RWPE1 (cell line): ENCODE measurements at places on chromosomes 2 and 18.
A peak's percentile ranks its signal among the peaks of the same experiment; 100 is the strongest.

DNA sequence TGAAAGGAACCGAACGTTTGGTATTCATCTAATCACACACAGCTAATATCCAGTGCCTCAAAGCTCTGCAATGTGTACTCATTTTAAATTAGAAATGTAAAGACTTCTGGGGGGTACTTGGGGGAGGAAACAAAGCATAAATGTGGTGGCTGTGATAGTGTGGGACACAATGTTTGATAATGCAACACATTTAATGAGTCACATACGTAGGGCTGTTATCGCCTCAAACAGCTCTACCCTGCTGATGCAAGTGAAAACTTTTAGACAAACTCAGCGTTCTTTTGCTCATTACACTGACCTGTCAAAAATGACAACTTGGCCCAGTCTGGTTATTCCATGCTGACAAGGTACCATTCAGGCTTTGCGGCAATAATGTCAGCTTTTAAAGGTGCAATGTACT, 1227.1 kb upstream of the CELF4 start:
- DNase-seq, result no peak

DNA sequence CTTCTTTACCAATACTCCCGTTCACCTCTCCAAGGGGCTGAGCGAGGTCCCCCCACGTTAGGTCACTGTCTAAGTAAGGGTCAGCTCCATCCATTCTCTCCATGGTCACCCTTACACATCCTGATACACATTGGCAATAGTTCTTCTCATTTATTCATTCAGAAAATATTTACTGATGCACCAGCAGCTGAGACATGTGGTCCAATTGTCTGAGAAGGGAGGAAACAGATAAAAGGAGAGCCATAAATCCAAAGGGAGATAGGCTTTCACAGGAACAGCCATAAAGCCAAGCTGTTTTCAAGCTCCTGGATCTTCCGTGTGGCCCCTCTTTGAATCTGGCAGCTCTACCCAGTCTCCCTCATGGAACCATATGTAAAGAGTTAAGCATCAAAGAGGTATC, 121.2 kb downstream of the TXNL1 start:
- DNase-seq, result no peak

DNA sequence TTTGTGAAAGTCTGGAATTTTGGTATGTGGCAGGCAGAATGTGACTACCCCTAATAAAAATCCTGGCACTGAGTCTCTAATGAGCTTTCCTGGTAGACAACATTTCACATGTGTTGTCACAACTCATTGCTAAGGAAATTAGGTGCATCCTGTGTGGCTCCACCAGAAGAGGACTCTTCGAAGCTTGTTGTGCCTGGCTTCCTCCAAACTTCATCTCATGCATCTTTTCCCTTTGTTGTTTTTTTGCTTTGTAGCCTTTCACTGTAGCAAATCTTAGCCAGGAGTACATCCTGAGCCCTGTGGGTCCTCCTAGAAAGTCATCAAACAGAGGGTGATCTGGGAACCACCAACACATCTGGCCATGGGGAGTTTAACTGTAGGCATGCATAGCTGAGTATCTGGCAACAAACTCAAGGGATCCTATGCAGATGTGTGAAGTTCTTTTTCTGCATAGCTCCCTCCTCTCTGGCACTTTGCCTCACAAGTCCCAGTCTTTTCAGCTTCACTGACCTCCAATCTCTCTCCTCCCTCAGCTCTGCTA, 42.1 kb upstream of the SERTAD2 start:
- no peak for DNase-seq

DNA sequence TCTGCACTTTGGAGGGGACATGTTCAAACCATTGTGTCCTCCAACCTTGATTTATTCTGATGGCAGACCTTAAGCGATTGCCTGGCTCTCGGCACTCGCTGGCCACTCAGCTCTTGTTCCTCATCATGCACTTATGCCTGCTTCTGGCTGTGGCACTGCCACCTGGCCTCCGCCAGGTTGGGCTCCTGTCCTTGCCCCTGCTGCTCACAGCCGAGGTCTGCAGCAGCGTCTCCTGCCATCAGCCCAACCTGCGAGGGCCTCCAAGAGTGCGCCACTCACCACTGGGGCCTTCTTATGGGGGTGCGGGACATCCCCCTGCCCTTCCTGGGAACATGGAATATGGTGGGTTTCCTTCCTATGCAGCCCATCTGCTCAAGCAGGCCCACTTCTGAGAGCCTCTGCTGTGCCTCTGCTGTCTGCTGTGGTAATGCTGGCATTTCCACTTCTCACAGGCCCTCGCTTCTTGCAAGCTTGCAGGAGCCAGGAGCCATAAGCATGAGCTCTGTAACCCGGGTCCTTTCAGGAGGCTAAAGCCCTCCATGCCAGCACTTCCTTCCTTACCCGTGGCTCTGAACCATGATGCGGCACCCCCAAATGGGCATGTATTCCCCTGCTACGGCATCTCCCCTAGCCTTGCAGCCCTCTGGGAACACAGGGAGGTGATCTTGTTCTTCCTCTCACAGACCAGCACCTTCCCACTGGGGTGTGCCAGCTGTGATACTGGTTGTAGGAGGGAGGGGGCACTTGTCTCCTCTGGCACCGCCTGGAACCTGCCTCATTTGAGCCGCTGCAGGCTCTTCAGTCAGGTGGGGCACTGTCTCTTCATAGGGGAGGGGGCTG, 58.6 kb upstream of the HS6ST1 start:
- DNase-seq, result no peak

- peak; percentile 14 for DNase-seq
These were observed 23.1 kb downstream of the PRPF40A start for GRCh38 chr2:152694161-152694661.

GRCh38 chr2:152444448-152444847, 109.5 kb downstream of the FMNL2 start:
- no peak for DNase-seq
